ENCODE measurements at places on chromosomes 16 and 17. TPM values are rescaled to one million over a fixed set of nuclear protein-coding genes. Genes with fewer than 3 reads are reported as not detected.

Gene CIAO2B
- 116 TPM for total RNA-seq

Gene PRR15L
- total RNA-seq: not detected

Gene KRTAP1-5
- not detected for total RNA-seq

Gene AATK
- total RNA-seq: 1.8 TPM

Gene SCGB1C2
- not detected for total RNA-seq

Gene SEBOX
- not detected for total RNA-seq

Gene ABCC11
- total RNA-seq: 0.23 TPM

Gene GFAP
- total RNA-seq: not detected

Gene EVI2B
- 109 TPM for total RNA-seq

Gene SEPTIN12
- not detected for total RNA-seq

DNA sequence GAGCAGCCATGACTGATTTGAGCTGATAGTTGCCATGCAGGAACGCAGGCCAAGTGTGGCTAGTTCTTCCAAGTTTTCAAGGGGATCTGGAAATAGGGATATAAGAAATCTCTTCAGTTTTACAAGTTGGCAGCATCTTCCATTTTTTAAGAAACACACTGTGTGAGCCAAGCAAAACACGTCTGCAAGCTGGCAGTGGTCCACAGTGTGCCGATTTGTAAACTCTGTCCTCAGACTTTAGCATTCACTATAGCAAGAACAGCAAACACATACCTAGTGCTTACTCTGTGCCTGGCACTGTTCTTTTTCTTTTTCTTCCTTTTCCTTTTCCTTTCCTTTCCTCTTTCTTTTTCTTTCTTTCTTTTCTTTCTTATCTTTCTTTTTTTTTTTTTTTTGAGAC lies 2.9 kb downstream of the ORAI3 start:
- no peak for DNase-seq

DNA sequence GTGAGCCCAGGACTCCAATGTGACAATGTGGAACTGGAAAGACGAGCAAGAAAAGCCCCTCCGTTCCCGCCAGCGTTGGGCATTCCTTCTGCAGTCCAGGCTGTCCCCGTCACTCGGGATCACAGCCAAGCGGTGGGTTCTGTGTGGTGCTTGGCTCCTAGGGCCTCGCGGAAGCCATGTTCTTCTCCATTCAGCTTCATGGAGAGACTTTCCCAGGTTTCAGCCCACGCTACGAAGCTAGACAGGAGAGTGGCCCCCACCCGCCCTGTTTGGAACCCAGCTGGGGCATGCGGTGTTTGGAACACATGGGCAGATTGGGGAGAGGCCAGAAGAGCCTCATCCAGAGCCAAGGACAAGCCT lies 5.8 kb downstream of the LMF1 start:
- no peak for DNase-seq

DNA sequence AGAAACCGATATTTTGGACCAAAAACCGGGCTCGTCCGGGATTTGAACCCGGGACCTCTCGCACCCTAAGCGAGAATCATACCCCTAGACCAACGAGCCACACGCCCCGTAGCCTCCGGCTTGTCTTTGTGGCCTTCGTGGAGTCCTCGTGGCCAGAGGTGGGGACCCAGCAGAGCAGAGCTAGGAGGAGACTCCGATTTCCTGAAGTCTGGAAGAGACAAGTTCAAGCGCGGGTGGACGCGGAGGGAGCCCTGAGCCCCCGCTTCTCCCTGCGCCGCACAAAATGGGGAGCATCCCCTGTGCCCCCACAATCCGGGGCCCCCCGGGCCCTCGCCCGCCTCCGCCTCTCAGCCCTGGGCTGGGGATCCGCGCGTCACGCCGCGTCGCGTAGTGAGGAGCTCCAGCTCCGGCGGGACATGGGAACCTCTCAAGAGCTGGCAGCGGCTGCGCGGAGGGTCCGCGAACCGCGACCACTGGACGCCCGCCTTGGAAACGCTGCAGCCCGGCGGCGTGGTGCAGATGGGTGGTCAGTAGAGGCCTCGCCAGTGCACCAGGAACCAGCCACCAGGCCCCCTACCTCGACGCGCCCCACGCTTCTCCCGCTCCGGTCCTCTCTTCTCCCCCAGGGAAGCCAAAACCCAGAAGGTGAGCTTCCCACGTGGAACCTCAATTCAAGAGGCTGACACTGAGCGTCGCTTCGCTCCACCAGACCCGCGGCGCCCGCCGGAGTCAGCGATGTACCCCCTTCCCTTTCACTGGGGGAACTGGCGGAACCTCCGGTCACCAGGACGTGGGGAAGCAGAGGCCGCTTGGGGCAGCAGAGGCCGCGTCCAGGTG lies 5.2 kb upstream of the OR1F1 start:
- DNase-seq: peak; percentile 47

GRCh38 chr16:68711421-68712139 lies 25.5 kb upstream of the CDH1 start:
- DNase-seq: no peak

DNA sequence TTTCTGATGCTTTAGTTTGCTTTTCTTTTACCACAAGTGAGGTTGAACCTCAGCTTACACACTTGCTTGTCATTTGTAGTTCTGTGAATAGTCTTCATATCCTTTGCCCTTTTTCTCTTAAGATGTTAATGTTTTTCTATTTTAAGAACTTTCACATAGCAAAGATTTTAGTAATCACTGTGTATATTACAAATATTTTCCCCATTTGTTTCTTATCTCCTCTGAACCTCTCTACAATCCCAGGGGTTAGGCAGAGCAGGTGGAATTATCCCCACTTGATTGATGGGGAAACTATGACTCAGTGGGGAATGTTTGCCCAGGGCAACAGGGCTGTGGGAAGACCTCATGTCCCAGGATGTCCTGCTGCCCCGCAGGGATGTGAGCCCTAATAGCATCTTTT lies 11.7 kb upstream of the MYH3 start:
- no peak for DNase-seq

DNA sequence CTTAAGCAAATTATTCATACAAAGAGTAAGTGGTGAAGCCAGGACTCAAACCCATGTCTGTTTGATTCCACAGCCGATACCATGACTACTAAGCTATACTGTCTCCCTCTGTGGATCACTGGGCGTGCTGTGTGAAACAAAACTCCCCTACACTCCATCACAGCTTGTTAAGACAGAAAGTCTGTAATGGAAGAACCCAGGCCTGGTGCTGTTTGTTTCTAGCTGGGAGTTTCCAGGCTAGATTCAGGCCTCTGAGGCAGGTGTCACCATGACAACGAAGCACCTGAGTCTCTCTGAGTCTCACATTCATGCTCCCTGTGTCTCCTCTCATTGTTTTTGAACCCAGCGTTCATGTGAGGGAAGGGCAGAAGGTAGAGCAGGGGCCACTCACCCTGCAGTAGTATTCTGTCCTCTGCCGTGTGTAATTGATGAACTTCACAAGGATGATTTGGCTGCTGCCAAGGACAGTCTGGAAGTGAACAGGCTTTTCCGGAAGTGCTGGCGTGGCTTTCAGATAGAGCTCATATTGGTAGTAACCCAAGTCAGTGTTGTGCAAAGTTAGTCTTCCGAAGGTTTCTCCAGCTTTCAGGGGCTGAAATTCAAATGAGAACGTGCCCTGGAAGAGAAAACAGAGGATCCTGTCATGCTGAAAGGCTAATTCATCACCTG lies 8.6 kb upstream of the VAC14 start:
- DNase-seq: no peak

- no peak for DNase-seq
Measured at GRCh38 chr16:68238029-68238345, 2.1 kb upstream of the ESRP2 start.

DNA sequence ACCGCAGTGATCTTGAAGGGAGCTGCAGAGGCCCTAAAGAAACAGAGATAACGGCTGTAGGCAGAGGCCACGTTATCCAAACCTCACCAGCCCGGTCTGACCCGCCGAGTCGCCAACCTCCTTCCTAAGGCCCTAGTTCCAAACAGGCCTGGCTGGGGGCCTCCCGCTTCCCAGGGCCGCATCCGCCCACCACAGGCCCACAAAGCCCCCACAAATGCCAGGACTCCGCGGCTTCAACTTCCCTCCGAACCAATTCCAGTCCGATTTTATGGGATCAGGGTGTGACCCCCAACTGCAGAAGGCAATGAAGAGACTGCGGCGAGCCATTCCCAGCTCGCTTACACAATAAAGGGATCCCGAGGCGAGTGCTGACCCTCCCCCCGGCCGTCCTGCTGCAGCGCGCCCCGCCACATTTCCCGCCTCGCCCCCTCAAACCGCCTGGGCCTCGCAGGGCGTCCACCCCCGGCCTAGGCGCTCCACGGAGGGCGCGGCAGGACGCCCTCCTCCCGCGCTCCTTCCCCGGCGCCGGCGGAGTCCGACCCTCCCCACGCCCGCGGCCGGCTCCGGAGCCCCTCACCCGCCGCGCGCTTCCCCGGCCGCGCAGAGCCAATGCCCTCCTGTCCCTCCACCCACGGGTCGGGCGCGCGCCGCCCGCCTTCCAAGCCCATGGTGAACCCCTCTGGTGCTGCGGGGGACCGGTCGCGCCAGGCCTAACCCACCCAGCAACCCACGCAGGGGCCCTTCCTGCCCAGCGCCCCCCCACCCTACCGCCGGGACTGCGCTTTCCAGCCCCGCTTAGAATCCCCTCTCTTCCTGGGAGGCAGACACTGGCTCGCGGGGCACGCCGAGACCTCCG lies 926 bp downstream of the MYH10 start:
- peak; percentile 17 for DNase-seq

- DNase-seq: no peak
Measured at GRCh38 chr17:52505601-52506000, 347.1 kb upstream of the CA10 start.

GRCh38 chr17:42310787-42311215 lies 22.5 kb downstream of the STAT5A start:
- no peak for DNase-seq

- no peak for DNase-seq
Measured at GRCh38 chr16:82013139-82013538, 1.9 kb upstream of the SDR42E1 start.

GRCh38 chr16:16956376-16956775 lies 514.4 kb downstream of the XYLT1 start:
- no peak for DNase-seq

DNA sequence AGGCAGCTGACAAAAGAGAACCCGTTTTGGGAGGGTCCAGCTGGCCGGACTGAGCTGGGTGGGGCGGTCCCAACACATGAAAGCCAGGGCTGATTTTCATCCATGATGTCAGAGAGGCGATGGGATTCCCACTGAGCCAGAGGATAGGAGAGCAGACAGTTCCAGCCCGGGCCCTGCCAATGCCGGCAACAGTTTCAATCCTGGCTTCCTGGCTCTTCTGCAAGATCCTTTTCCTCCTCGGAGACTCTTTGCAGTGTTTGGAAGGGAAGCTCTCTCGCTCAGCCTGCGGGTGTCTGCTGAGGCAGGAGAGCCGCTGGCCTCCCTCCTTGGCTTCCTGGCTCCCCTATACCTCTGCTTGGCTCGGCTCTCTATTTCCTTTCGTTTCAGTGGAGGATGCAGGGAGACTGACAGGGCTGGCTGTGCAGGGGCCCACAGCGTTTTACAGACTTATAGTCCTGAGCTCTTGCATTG lies 145.5 kb upstream of the SOX9 start:
- no peak for DNase-seq

GRCh38 chr16:52680993-52681392 lies 134.1 kb upstream of the TOX3 start:
- DNase-seq: no peak

DNA sequence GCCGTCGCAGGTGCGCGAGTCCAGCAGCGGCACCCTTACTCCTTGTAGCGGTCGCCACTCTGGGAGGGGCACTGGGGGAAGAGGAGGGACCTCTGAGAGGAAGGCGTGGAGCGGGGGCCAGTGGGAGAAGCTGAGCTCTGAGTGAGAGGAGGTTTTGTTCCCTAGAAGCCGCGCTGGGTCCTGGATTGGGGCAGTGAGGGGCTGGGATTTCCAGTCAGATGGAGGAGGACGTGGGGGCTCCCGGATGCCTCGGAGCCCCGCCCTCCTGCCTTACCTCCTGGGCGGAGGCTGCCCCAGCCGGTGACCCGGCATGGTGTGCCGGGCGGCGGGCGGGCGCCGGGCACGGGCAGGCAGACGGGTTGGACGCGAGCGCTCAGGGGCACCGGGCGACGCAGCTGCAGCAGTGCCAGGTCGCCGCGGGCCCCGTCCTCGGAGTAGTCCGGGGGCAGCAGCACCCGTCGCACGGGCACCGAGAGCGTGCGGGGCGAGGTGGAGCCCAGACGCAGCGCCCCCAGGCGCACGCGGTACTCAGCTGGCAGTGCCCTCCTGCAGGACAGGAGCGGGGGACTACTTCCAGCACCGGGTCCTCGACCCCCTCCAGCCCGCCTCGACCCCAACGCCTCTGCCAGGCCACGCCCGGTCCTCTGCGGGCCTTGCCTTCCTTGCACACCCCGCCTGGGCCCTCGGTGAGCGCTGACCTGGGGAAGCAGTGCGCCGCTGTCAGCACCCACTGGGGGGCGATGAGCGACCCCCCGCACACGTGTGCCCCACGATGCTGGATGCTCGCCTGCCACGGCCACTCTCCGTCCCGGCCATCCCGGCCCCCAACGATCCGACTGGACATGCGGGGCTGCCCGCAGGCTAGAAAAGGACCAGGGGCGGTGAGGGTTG lies 2.0 kb downstream of the PRSS33 start:
- no peak for DNase-seq

DNA sequence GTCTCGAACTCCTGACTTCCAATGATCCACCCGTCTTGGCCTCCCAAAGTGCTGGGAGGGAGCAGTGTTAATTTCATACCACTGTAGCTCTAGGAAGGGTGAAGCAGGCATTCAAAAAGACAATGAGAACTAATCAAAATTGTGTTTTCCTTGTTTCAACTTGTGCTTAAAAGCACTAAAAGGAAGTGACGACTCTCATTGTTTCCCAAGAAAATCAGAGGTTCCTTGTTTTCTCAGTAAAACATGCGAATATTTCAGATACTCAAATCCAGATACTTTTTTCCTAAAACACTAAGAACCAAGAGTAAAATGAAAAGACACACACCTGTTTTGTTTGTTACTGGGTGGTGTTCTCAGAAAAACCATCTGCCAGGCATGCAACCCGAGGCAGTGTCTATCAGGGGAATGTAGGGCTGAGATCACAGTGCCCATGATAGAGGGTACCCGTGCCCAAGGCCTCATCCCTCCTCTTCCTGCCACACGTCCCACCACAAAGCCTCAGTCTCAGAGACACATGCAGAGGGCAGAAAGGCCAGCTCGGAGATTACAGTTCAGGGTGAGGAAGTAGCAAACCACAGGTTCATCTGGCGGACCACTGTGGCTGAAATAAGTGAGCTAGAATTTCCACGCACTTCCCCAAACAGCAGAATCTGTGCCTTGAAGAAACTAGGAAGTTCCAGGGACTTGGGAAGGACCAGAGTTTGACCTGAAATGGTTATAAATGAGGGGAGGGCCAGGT lies 33.7 kb downstream of the GINS3 start:
- peak; percentile 63 for DNase-seq

DNA sequence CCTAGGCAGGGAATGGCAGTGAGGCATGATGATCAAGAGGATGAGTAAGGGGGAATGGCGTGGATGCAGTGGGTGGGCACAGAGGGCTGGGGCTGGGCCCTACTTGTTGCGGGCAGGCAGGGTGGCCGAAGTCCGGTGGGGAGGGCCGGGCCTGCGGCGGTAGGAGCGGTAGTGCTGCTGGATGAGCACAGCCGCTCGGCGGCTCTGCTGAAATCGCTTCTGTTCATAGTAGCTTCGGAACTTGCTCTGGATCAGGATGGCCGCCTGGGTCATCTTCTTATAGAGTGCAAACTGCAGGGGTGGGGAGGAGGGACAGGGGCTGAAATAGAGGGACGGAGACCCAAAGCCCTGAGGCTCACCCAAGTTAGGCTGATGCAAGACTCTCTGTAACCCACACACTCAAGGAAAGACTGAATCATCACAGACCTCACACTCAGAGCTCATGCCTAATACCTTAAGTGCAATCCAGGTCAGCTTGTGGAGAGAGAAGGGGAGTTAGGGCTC lies 1.5 kb upstream of the SPAG7 start:
- DNase-seq: peak; percentile 57

Measured in activated CD4-positive, alpha-beta memory T cell treated with anti-CD3 and anti-CD28 coated beads, Interleukin-2, amount 10 ng/mL, durations not matched to agents 7 days and 5 days (primary cell).